ENCODE measurements at places on chromosomes 11 and 22.

DNA sequence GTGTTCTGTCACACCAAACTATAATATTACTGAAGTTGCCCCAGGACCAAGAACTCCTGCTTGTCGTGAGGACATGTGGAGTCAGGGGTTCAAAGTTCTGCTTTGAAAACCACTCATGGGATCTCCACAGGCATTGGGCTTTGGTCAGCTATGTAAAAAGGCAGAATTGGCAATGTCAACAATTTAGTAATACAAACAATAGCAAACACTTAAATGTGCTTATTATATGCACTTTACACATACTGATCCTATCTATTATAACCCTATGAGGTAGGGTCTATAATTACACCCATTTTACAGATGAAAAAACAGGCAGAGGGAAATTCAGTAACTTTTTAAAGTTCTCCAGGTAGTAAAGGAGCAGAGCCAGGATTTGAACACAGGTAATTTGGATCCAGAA, 94.6 kb downstream of the CCDC83 start:
- no peak for DNase-seq

GRCh38 chr11:1767399-1768140, 3.8 kb upstream of the CTSD start:
- DNase-seq = no peak

DNA sequence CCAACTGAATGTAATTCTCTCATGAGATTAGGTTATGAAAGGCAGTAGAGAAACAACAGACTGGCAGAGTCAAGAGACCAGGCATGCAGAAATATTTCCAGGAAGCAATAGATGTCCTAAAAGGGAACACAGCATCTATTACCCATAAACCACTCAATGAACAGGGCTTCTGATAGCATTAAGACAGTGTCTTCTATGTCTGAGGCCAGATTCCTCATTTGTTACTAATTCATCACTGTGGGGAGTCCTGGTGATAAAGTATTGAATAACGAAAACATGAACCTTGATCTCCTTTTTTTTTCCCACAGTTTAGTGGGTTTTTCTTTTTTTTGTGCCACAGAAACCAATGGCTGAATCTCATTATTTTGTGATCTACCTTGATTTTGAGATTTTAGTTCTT, 339.0 kb downstream of the METTL15 start:
- DNase-seq = no peak

DNA sequence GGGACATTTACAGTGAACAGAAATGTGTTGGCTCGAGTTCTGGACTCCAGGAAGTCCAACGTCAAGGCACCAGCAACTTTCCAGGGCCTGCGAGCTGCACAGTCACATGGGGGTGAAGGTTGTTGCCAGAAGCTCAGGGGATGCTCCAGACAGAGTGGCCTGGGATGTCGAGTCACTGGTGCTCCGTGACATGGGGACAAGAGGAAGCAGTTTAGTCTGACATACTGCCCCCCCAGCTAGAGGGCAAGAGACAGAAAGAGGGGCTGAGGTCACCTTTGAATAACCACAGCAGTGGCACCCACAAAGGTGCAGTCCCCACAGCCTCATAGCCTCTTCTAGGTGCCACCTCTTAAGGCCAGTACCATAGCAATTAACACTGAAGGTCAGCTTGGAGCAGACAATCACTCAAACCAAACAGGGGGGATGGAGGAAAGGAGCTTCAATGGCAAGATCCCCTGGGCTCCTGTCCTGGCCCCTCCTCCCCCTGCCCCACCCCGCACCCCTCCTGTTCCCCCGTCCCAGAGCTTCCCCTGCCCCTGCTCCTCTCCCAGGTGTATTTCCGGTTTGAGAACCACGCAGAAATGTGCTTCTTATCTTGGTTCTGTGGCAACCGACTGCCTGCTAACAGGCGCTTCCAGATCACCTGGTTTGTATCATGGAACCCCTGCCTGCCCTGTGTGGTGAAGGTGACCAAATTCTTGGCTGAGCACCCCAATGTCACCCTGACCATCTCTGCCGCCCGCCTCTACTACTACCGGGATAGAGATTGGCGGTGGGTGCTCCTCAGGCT, 3.8 kb downstream of the APOBEC3D start:
- DNase-seq = no peak

- no peak for DNase-seq
Measured at GRCh38 chr11:111659201-111660115, 57.2 kb downstream of the SIK2 start.
